ENCODE measurements at places on chromosomes 6 and 20.

- no peak for DNase-seq
These were observed 19.4 kb upstream of the RCAN2 start for GRCh38 chr6:46510651-46511050.

GRCh38 chr6:113920663-113921267 is 50.2 kb downstream of the HDAC2 start:
- peak; percentile 6 for DNase-seq

GRCh38 chr20:62787321-62787720 is 9.0 kb upstream of the MRGBP start:
- DNase-seq, result no peak

GRCh38 chr20:31667315-31668285 is 29.9 kb downstream of the COX4I2 start:
- no peak for DNase-seq

DNA sequence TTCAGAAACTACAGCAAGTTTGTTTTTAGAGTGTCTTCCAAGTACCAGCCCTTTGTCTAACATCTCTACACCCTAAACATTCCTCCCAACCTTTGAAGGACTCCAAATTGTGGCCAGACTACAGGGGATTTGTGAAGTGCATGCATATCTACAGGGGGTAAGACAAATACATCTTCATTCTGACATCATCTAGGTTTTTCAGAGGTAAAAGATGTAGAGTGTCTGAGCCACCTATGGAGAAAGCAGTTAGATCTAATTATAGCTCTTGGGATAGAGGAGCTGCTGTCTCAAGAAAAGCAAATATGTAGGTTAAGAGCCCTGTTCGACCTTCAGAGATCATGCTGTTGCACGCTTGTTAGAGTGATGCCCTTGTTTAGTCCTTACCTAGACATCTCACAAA is 617.7 kb upstream of the AGPAT4 start:
- DNase-seq, result no peak

DNA sequence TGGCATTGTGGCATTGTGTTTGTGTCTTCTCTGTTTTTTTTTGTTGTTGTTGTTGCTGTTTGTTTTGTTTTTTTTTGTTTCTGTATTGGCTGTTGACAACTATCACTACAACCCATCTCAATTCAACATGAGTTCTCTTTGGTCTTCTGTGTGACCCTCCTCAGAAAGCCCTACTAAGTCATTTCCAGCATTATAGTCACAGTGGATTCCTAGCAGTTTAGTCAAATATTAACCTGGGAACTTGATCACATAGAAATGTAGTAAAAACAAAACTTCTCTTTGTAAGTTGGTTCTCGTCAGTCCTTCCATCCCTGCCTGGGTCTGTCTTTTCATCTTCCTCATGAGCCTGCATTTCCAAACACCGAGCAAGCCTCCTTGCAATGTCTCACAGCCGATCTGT is 16.8 kb downstream of the SLC17A2 start:
- peak; percentile 83 for DNase-seq

DNA sequence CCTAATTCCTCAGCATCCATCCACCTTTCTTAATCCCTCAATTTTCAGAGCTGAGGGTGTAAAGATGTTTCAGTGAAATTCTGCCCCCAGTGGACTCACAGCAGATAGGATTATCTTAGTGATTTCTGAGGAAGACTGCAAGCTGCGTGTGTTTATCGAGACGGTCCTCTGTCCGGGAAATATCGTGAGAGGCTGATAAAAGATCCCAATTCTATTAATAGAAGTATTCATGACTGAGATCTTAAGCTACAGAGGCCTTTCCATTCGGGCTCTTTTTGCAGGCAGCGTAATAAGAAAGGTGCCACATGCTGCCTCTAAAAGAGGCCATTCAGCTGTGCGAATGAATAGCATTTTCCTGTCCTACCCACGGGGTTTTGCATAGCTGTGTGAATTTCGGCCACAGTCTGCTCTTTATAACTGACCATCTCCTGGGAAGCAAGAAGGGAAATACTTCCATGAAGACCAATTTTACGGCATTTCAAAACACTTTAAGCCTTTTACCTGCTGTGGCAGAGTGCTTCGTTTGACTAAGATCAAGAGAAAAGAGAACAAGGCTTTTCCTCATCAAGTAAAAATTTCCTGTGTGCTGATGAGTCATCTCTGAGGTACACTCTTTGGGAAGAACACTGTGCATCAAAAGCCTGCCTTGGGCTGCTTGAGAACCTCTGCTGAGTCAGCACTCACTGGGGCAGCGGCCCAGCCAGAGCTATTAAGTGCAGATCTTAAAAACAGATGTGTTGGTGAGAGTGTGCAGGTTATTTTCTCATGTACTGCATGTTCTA is 208.8 kb downstream of the ARHGAP18 start:
- peak; percentile 79 for DNase-seq

- no peak for DNase-seq
These were observed 24.1 kb downstream of the BFSP1 start for GRCh38 chr20:17507032-17507431.

GRCh38 chr20:40104959-40105358 is 584.1 kb downstream of the MAFB start:
- DNase-seq, result no peak

DNA sequence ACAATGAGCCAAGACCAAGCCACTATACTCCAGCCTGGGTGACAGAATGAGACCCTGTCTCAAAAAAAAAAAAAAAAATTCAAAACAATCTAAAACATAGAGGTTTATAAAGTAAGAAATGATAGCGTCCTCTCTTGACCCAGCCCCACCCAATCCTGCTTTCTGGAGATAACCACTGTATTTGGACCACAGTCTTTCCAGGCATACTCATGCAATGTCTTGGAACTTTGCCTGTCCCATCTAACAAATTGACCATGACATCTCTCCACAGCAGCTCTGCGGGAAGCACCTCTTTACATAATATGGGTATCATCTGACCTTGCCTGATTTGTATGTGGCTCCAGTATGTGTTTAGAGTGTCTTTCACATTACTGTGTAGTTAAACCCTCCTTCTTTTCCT is 9.1 kb upstream of the SHLD1 start:
- no peak for DNase-seq

DNA sequence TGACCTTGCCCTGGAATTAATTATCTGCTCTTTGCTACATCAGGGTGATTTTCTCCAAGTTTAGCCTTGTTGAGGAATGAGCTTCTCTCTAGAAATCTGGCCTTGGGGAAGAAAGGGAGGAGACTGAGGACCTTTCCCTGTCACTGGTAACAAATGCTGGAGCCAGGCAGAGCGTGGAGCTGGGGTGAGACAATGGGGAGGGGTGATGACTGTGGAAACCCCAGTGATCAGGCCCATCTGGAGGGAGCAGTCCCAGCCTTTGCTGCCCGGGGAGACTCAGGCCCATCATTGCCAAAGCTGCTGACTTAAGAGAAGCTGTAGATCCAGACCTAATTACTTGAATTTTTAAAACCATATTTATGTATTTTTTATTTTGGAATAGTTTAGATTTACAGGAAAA is 31.3 kb downstream of the BCAS4 start:
- DNase-seq, result no peak

- no peak for DNase-seq
These were observed 42.3 kb downstream of the PDYN start for GRCh38 chr20:1951436-1952115.

DNA sequence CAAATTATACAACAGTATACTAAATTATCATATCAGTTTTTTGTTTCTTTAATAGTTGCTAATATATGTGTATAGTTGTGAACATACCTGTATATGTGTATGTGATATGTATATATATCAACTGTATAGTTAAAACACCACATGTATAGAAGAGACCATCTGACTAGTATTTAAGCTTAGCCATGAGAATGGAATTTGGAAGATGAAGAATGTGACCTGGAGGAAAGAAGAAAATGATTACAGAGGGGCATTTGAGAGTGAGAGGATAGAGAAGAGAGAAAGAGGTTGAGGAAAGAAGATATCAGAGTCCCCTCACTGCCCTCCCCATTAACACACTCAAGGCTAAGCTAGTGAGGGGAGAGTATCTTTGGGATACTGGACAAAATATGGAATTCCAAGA is 335.9 kb downstream of the BCKDHB start:
- no peak for DNase-seq

- DNase-seq, result no peak
These were observed 22.4 kb upstream of the KIAA0408 start for GRCh38 chr6:127481628-127482027.

DNA sequence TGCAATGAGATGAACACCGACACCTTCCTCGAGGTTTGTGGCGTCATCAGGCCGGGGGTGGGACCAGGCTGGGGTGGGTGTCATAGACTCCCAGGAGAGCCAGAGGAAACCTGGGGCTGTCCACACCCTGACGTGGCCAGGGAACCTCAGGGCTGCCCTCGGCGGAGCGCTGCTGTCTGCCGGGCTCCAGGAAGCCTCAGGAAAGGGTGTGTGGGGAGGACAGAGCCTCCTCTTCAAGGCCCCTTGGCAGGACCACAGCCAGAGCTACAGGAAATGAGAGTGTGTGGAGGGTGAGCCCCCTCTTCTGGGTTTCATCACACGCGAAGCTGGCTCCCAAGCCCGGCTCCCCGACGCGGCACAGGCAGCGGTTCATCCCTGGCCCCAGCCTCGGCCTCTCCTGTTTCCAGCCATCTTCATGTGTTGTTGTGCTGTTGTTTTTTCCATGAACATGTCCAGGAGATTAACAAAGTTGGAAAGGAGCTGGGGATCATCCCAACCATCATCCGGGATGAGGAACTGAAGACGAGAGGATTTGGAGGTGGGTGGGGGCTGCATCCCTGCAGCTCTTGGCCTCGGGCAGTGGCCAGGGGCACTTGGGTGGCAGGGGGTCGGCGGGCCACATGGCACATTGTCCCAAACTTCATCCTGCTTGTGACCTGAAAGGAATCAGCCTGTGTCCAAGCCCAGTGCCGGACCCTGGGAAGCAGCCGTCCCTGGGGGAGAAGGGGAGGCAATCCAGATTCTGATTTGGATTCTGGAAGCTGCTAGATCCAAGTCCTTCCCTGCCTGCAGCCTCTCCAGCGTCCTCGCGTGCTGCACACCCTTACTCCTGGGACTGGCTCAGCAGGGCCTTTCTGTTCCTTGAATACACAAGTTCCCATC is 6.4 kb downstream of the NPEPL1 start:
- no peak for DNase-seq

DNA sequence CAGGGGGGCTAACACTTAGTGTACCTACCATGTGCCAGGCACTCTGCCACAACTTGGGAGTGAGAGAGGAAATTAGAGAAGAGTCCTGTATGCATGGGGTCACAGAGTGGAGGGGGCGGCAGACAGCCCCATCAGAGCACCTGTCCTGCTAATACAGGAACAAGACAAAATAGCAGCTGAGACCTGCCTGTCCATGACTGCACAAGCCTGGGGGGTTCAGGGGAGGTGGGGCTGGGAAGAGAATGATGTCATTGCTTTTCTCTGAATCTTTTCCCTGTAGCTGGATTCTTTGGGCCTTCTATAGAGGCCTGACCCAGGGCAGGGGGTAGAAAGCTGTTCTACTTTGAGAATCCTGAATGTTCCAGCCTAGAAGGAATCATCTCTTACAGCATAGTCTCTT is 37.4 kb downstream of the FOXP4 start:
- no peak for DNase-seq

GRCh38 chr20:58802061-58802460 is 48.6 kb downstream of the GNAS-AS1 start:
- DNase-seq, result no peak

DNA sequence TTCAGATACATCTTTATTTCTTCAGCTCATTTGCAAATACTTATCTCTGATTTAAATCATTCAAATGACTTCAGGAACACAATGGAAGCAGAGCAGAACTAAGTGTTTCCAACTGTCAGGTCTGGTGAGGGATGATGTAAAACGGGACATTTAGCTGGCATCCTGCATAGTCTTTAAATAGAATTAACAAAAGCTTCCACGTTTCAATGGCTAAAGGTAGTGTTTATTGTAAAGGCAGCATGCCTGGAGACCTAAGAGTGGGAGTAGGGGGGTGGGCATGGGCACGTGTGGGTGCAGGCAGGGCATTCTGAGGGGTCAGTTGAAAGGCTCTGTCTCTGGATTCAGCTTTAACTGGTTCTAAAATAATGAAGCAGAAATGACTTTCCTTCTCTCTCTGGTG is 174.9 kb downstream of the PLCB1 start:
- no peak for DNase-seq

- no peak for DNase-seq
These were observed 13.5 kb downstream of the EBF4 start for GRCh38 chr20:2705931-2706645.

GRCh38 chr6:126685182-126685581 is 345.3 kb downstream of the CENPW start:
- no peak for DNase-seq

- DNase-seq, result no peak
These were observed 30.2 kb upstream of the MRPS18A start for GRCh38 chr6:43717822-43718221.

DNA sequence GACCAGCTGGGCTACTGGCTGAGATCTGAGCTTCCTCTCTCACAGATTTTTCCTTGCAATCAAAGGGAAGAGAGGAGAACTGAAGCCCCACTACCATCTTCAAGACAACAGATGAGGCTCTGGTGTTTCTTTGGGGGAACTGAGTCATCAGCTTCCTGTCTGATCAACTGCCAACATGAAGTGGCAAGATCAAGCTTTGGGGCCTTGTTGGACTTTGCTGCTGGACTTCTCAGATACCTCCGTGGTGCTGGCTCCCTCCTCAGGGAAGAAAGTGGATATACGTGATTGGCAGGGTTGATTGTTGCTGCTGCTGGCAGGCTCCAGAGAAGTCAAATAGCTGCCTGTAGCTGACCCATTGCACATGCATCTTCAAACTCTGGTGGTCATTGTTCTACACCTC is 3.6 kb upstream of the TOX2 start:
- DNase-seq, result no peak

DNA sequence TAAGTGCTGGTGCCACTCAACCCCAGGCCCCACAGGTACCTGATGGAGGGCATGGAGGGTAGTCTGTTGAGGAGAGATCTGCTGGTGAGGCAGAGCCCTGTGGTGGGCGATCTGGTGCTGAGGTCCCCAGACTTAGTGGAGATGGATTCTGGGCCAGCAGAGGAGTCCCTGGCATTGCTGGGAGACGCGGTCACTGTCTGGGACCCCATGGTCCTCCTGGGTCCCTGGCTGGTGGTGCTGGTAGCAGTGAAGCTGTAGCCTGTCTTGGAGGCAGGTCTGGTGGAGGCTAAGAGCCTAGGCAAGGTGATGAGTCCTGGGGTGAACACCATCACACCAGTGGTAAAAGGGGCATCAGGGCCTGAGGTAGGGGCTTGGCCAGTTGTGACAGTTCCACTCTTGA is 6.6 kb downstream of the TREML2 start:
- DNase-seq, result no peak

DNA sequence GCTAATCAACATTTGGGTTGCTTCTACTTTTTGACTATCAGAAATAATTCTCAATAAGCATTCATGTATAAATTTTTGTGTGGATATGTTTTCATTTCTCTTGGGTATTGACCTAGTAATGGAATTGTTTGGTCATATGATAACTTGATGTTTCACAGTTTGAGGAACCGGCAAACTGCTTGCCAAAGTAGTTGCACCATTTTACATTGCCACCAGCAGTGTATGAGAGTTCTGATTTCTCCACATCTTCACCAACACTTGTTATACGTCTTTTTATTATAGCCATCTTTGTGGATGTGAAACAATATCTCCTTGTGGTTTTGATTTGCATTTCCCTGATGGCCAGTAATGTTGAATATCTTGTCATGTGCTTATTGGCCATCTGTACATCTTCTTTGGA is 42.6 kb upstream of the TGM2 start:
- DNase-seq, result no peak

Data from HepG2 (cell line).